ENCODE measurements at places on chromosomes 4 and X.

DNA sequence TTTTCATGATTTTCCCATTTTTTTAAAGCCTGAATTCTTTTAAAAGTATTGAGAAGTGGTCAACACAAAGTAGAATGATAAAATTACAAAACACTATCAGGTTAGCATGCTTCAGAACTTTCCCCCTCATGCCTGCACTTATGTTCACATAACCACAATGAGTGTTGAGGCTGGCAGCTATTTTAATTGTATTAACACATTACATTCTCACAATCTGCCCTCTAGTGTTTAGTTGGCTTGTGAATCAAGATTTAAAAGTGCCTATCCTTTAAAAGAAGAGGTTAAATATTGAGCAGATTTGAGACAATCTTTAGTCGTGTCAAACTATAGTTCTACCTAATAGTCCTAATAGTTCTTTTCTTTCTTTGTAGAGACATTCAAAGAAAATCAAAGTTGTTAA is 93.6 kb upstream of the NAP1L5 start:
- no peak for DNase-seq

GRCh38 chr4:55904576-55904975 is 44.2 kb upstream of the CEP135 start:
- no peak for DNase-seq

DNA sequence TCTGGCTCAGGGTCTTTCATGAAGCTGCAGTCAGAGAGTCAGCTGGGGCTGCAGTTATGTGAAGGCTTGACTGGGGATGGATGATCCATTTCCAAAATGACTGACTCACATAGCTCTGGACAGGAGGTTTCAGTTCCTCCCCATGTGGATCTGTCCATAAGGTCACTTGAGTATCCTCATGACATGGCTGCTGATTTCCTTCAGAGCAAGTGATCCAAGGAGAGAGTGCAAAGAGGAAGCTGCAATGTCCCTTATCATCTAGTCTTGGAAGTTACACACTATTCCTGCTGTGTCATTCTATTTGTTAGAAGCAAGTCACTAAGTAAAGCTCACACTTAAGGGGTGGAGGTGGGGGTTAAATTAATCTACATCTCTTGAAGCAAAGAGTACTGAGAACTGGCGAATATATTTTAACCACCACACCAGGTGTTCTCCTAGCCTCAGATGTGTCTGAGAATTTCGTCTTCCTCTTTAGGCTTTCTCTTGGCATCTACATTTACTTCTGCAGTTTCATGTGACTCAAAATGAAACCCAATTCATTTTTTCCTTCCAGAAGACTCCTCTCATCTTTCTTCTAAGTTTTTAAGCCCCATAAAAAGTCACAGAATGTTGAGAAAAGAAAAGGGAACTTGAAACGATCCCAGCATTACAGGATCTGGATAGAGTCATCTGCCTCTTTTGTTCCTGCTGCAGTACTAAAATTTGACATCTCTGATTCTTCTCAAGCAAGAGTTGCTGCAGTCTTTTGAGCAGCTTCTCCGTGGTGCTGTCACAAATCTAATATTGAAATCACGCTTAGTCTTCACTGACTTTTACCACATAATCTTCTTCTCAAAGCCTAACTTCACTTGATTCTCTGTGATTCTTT is 3.8 kb upstream of the GRPR start:
- DNase-seq, result no peak

DNA sequence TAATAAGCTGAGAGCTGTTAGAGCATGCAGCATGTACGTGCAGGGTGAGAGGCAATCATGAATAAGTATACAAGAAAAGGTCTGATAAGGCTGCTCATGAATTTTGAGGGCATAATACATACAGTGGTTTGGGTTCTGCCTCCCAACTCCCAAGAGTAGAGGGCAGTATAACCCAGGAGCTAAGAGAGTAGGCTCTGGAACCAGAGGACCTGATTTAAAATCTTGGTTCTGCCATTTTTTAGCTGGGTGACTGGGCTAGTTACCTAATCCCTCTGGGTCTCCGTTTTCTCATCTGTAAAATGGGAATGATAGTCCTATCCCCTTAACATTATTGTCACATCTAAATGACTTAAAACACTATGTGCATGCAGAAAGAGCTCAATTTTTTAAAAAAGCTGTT is 85.3 kb downstream of the LNX1 start:
- DNase-seq, result no peak

Measured in liver (tissue), 10 donors.